ENCODE measurements at places on chromosomes 7 and 10. TPM values are rescaled to one million over a fixed set of nuclear protein-coding genes. Genes with fewer than 3 reads are reported as not detected.

The FBXO24 gene
- 0.54 TPM for total RNA-seq

The ZNF775 gene
- total RNA-seq = 3.7 TPM

The OPN1SW gene
- not detected for total RNA-seq

The TMEM225B gene
- 0.70 TPM for total RNA-seq

The CH25H gene
- 0.21 TPM for total RNA-seq

- no peak overlapping the region for H3K27ac ChIP-seq
- H3K27me3 ChIP-seq = peaks cover 39% of the 10 kb centered on the region
- H3K4me1 ChIP-seq = no peaks in the 10 kb centered on the region
- H3K36me3 ChIP-seq = no peaks in the 10 kb centered on the region
Observed at GRCh38 chr7:41711283-41712064, 8.6 kb upstream of the INHBA start.

DNA sequence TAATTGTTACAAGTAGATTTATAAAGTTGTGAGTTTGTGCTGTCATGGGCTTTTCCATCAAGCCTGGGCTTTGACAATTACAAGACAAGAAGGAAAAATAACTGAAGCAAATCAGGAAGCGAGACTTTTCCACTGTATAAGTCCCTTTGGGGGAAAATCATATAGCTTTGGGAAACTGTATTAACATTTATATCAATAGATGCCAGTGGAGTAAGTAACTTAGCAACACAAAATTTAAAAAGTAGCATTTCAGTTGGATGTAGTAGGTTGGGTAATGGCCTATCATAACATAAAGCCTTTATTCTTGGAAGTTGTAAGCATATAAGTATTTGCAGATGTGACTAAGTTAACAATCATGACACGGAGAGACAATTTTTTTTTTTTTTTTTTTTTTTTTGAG lies 931.1 kb downstream of the CNTNAP2 start:
- H3K27ac ChIP-seq = no peak overlapping the region
- DNase-seq = no peak
- H3K27me3 ChIP-seq = no peaks in the 10 kb centered on the region

DNA sequence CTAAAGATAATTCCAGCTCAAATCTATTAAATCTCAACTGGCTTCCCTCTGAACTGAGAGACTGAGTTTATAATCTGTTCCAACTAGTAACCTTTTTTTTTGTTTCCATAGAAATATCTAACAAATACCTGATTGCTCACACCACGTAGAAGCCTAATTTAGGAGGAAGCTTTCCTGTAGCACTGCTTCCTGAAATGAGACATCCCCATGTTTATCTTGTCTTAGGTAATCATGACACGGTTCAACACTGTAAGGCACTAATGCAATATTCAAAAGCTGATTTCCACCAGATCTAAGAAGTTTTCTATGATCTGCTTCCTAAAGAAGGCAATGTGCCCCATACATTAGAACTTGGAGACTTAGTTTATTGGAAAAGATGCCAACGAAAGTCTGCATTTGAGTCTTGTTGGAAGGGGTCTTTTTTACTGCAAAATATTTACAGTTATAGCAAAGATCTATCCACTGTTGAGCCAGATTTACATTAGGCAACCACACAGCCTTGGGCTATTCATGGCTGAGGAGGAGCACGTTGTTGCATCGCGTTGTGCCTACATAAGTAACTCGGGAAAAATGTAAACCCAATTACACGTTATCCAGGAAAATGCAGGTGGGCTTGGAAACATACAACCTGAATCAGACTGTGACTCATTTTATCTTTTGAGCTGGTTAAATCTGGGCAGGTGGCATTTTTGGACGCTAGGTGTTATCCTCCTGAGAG lies 66.3 kb downstream of the VIPR2 start:
- H3K27ac ChIP-seq = no peak overlapping the region
- H3K4me1 ChIP-seq = no peaks in the 10 kb centered on the region
- no peaks in the 10 kb centered on the region for H3K36me3 ChIP-seq
- H3K4me3 ChIP-seq = no peak overlapping the region
- no peak for DNase-seq
- peaks cover 6% of the 10 kb centered on the region for H3K27me3 ChIP-seq

DNA sequence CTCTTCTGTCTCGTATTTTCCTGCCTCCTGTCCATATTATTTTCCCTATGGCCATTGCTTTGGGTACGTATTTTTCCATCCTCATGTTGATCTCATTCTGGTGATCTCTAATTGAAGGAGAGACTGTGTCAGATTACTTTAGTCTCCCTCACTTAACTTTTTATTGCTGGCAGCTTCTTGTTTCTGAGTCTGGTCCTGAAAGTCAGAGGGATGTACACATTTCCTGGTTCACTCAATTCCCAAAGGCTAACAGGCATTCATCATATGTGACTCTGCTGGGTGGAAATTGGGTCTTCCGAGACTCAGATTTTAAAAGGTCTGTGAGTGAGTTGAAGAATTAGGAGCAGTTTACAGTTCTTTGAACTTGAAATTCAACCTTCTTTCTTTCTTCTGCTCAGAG lies 10.9 kb downstream of the UMAD1 start:
- DNase-seq = no peak
- peaks cover 45% of the 10 kb centered on the region for H3K4me1 ChIP-seq
- H3K36me3 ChIP-seq = peaks cover 14% of the 10 kb centered on the region
- no peak overlapping the region for H3K27ac ChIP-seq
- H3K4me3 ChIP-seq = no peak overlapping the region
- no peaks in the 10 kb centered on the region for H3K27me3 ChIP-seq

- DNase-seq = no peak
- H3K27me3 ChIP-seq = no peaks in the 10 kb centered on the region
- no peak overlapping the region for H3K4me3 ChIP-seq
- H3K36me3 ChIP-seq = no peaks in the 10 kb centered on the region
- H3K4me1 ChIP-seq = no peaks in the 10 kb centered on the region
- H3K27ac ChIP-seq = no peak overlapping the region
Observed at GRCh38 chr7:68200051-68200670, 1203.5 kb downstream of the TYW1 start.

GRCh38 chr7:100171087-100171681 lies 2.8 kb upstream of the GAL3ST4 start:
- peak overlapping the region; percentile 50 for H3K4me3 ChIP-seq
- H3K27me3 ChIP-seq = no peaks in the 10 kb centered on the region
- H3K4me1 ChIP-seq = peaks cover 57% of the 10 kb centered on the region
- peak; percentile 59 for DNase-seq
- H3K36me3 ChIP-seq = peaks cover 6% of the 10 kb centered on the region
- no peak overlapping the region for H3K27ac ChIP-seq

- no peaks in the 10 kb centered on the region for H3K36me3 ChIP-seq
- no peak overlapping the region for H3K4me3 ChIP-seq
- H3K27me3 ChIP-seq = peaks cover 31% of the 10 kb centered on the region
- H3K4me1 ChIP-seq = no peaks in the 10 kb centered on the region
- no peak overlapping the region for H3K27ac ChIP-seq
- no peak for DNase-seq
Observed at GRCh38 chr10:123574109-123574698, 92.0 kb upstream of the GPR26 start.

DNA sequence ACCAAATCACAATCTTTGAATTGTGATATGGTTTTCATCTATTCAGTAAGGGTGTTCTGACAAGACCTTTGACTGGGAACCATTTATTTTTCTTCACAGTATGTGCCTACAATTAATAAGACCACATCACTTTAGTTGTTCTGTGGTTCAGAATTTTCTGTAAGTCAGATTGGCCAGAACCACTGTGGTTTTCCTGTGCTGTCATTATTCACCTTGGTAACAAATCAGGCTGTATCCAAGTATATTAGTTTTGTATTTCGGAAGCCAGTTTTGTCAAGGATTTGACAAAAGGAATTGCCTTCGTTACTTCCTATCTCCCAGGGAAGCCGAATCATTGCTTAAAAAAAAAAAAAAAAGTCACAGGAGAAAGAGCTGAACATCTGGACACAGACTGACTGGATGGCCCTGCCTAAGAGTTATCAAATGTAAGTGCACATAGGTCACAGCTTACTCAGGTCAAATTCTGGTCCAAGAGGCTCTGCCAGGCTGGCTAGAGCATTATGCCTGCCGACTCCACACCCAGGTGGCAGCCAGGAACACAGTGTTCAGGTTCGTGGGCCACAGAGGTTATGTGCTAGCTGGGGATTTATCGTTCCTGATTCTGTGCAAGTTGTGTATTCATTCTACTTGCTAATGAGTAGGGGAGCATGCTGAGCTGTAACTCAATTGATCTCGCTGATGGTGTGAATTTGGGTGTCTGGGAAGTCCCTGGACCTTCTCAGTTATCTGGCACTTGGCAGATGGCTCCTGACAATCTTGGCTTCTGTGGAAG lies 175.3 kb downstream of the JAZF1 start:
- DNase-seq = no peak
- H3K27me3 ChIP-seq = no peaks in the 10 kb centered on the region
- H3K4me1 ChIP-seq = peaks cover 6% of the 10 kb centered on the region
- H3K27ac ChIP-seq = no peak overlapping the region
- no peak overlapping the region for H3K4me3 ChIP-seq
- no peaks in the 10 kb centered on the region for H3K36me3 ChIP-seq

DNA sequence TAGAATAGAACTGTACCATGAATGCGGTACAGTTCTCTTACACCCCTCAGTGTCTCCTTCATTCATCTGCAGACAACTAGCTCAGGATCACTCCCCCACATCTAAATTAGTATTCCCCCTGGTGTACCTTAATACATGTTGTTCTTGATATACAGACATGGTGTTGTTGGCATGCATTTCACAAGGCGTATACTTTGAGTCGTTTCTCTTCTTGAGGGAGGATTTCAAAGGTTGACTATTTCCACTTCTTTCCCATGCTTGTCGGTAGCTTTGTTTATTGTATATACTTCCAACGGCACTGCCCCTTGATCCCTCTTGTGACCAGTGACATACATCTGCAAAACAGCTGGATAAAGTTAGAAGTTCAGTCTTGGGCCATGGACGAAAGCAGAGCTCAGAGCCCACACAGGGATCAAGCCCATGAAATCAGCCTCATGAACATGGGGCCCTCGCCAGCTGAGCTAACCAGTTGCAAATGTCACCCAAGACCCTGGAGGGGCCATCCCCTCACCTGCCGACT lies 8.6 kb downstream of the CPA4 start:
- H3K36me3 ChIP-seq = no peaks in the 10 kb centered on the region
- H3K27ac ChIP-seq = no peak overlapping the region
- DNase-seq = no peak
- H3K27me3 ChIP-seq = no peaks in the 10 kb centered on the region
- H3K4me3 ChIP-seq = no peak overlapping the region
- H3K4me1 ChIP-seq = no peaks in the 10 kb centered on the region

DNA sequence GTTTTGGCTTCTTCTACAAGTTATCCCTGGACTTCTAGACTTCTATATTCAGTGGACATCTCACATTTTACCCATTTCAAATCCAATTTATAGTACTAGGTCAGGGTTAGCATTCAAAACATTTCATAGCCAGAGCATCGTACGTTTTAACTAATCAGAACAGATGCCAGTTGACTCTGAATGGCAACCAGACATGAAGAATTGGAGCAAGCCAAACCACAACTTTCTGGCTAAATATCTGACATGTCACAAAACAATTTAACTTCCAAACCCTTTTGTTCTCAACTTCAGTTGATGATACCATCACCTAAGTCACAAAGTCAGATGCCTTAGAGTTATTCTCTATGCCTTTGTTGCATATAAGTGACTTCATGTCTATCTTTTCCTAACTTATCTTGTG lies 1105.7 kb downstream of the XPNPEP1 start:
- H3K4me1 ChIP-seq = no peaks in the 10 kb centered on the region
- no peaks in the 10 kb centered on the region for H3K36me3 ChIP-seq
- no peak overlapping the region for H3K27ac ChIP-seq
- no peaks in the 10 kb centered on the region for H3K27me3 ChIP-seq
- DNase-seq = no peak
- H3K4me3 ChIP-seq = no peak overlapping the region

GRCh38 chr7:104160375-104160774 lies 47.4 kb downstream of the ORC5 start:
- H3K27ac ChIP-seq = no peak overlapping the region
- H3K4me3 ChIP-seq = no peak overlapping the region
- H3K36me3 ChIP-seq = peaks cover 15% of the 10 kb centered on the region
